Fibroblast of pulmonary artery (primary cell): ENCODE measurements at places on chromosomes 5 and 9.
A peak's percentile ranks its signal among the peaks of the same experiment; 100 is the strongest.

DNA sequence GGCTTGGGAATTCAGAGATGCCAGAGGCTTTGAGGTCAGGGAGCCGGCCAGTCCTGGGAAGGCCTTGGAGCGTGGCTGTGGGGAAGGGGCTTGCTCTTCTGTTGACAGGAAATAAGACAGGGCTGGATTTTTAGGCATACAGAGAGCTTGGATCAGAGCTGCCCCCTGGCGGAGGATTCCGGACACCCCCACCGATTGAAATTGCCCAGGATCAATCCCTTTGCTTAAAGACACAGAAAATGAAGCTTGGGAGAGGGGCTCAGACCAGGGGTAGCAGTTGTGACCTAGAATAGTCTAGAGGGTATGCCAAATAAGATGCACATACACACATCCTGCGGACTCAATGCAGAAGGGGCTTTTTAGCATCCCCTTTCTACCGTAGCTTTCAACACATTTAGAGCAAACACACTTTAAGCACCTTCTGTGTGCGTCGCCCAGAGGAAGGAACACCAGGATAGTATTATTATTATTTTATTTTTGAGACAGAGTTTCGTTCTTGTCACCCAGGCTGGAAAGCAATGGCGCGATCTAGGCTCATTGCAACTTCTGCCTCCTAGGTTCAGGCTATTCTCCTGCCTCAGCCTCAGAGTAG lies 1.7 kb upstream of the NTMT1 start:
- DNase-seq, result peak; percentile 57

- no peak for DNase-seq
Observed at GRCh38 chr5:165349735-165350134, 1844.3 kb downstream of the MAT2B start.

GRCh38 chr9:126722922-126723806 lies 81.7 kb upstream of the ZBTB43 start:
- no peak for DNase-seq

GRCh38 chr5:133900534-133901270 lies 67.7 kb downstream of the C5orf15 start:
- DNase-seq, result no peak

- DNase-seq, result no peak
Observed at GRCh38 chr9:73685786-73686185, 534.1 kb downstream of the ANXA1 start.

GRCh38 chr5:59071755-59072549 lies 489.1 kb downstream of the RAB3C start:
- DNase-seq, result no peak

- DNase-seq, result peak; percentile 81
Observed at GRCh38 chr9:87122947-87123685, 175.8 kb upstream of the GAS1 start.

- DNase-seq, result no peak
Observed at GRCh38 chr5:143447983-143448382, 44.5 kb upstream of the NR3C1 start.

- no peak for DNase-seq
Observed at GRCh38 chr5:3590967-3591900, 4.4 kb upstream of the IRX1 start.

GRCh38 chr9:109513871-109514270 lies 15.8 kb upstream of the PTPN3 start:
- DNase-seq, result peak; percentile 31

- DNase-seq, result no peak
Observed at GRCh38 chr5:120934031-120934430, 469.9 kb downstream of the PRR16 start.

GRCh38 chr5:170625221-170626165 lies 121.7 kb downstream of the KCNIP1 start:
- no peak for DNase-seq

GRCh38 chr5:4097199-4097598 lies 501.6 kb downstream of the IRX1 start:
- peak; percentile 8 for DNase-seq

DNA sequence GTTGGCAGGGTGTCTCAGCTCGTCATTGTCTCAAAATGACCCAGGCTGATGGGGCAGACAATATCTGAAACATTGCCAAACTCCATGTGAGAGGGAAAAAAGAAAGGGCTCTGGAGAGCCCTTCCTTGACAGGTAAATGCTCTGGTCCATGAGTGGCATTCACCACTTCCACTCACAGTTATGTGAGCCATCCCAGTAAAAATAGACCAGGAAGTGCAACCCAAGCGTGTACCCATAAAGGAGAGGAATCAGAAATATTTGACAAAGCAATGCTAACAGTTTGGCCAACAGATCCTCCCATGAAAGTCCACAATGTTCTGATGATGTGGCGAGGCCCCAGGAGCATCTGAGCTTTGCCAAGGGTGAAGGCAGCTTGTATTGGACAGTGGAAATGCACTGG lies 49.4 kb downstream of the ASTN2 start:
- no peak for DNase-seq

GRCh38 chr9:28970241-28970654 lies 1397.0 kb upstream of the C9orf72 start:
- DNase-seq, result no peak

GRCh38 chr5:94945656-94946055 lies 327.2 kb downstream of the SLF1 start:
- DNase-seq, result no peak

DNA sequence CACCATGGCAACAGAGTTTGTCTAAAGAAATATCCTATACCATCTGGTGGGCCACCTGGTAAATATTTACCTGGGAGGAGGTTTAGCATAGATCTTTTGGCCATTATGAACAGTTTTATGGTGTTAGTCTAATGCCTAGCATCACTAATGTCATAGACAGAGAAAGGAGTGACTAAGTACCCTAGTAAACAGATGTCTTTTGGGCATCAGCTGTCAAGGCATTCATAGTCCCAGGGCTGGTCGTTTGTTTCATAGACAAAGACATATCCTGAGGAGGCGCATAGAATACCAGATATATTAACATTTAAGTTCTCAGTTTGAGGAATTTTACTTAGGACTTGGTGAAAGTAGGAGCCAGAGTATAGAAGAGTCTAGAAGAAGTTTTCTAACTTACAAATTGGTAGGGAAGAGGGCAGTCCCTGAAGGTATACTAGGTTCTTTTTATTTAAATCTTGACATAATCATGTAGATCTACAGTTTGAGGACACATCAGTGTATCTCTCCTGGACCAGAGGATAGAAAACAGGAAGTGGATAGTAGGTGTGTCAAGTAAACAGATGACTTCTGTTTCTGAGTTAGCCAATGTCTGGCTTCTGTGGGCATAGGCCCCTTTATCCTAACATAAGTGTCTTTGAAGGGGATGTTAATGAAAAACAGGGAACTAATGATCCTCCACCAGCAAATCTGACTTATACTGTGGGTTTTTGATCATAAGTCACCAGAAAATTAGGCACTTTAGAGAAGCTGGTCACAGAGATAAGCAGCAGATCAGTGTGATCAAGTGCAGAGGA lies 105.0 kb upstream of the PRSS3 start:
- no peak for DNase-seq

GRCh38 chr9:72022841-72023240 lies 37.6 kb downstream of the C9orf57 start:
- DNase-seq, result peak; percentile 39

DNA sequence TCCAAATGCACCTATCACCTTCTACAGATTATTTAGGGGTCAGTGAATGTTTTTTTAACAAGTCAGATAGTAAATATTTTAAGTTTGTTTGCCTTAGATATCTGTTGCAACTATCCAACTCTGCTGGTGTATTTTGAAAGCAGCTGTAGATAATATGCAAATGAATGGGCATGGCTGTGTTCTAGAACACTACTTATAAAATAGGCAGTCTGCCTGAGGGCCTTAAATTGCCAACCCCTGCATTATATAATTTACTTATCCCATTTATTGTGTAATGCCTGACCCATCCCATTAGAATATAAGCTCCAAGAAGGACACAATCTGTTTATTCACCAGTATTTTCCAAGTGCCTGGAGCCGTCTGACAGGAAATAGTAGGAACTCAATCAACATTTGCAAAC lies 149.0 kb downstream of the TTC39B start:
- no peak for DNase-seq

- DNase-seq, result peak; percentile 95
Observed at GRCh38 chr9:110141227-110141793, 66.6 kb downstream of the C9orf152 start.

GRCh38 chr5:112681481-112681908 lies 56.2 kb upstream of the APC start:
- DNase-seq, result no peak

GRCh38 chr9:113267911-113268566 lies 7.3 kb downstream of the CDC26 start:
- no peak for DNase-seq

DNA sequence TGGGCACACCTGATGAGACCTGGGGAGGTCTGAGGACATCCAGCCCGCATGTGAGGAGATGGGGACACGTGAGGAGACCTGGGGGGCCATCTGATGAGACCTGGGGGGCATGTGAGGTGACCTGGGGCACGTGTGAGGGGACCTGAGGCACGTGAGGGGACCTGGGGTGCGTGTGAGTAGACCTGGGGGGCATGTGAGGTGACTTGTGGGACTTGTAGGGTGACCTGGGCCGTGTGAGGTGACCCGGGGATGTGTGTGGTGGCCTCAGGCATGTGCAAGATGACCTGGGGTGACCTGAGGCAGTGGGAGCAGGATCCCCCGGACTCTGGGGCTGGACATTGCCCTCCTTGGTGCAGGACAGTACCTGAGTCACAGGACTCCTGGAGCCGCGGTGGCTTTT lies 30.6 kb downstream of the PNPLA7 start:
- DNase-seq, result no peak

DNA sequence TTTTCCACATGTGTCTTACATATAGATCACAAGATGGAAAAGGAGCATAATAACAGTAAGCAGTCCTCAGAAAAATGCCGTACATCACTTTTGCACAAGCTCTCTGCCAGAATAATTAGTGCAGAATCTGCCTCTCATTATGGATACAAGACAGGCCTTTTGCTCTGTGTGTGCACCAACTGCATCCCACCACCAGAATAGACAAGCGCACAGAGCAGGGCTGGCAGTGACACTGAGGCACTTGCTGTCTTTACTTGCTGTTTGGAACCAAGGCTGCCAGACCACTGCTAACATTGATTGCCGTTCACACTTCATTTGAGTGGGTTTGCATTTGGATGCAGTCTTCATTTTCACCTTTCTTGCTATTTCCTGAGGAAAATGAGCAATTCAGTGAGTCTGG lies 741.3 kb downstream of the TLE1 start:
- DNase-seq, result no peak

- peak; percentile 77 for DNase-seq
Observed at GRCh38 chr9:115883467-115884329, 269.9 kb upstream of the PAPPA start.

DNA sequence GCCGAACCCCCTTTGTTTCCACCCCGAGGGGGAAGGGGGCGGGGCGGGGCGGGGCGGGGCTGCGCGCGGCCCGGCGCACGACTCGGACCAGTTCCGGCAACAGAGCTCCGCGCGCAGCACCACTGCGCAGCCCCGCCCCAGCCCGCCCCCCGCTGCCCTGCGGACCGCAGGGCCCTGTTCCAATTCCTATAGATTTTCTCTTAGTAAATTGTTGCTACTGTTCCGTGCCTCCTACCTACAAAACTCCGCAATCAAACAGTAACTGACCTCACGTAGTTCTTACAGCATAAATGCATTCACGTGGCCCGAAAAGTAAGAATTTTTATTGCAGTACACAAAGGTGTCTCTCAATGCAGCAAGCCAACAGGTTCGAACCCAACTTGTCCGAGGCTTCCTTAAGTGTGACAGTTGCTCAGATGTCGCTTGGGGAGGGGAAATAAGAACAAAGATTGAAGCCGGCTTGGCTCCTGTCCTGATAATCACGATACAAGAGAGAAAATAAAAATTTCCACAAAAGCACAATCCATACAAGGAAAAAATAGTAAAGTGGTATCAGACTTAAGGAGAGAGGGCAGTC lies 1.2 kb upstream of the RNF38 start:
- DNase-seq, result peak; percentile 74

DNA sequence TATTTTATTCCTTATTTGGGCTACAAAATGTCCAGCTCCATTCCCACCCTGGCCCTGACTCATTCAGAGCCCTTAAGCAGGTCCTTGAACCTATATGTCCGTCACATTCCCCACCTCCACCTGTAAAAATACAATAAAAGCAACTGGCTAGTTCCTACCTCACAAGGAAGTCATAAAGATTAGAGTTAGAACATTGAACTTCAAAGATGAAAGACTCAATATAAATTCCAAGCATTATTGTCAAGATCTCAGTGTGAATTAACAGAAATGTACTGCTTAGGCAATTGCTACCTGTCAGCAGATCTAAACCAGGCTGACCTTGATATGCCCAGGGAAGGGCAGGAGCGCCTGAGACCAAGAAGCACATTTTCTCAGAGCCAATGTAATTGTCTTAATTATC lies 221.8 kb downstream of the ENC1 start:
- no peak for DNase-seq

DNA sequence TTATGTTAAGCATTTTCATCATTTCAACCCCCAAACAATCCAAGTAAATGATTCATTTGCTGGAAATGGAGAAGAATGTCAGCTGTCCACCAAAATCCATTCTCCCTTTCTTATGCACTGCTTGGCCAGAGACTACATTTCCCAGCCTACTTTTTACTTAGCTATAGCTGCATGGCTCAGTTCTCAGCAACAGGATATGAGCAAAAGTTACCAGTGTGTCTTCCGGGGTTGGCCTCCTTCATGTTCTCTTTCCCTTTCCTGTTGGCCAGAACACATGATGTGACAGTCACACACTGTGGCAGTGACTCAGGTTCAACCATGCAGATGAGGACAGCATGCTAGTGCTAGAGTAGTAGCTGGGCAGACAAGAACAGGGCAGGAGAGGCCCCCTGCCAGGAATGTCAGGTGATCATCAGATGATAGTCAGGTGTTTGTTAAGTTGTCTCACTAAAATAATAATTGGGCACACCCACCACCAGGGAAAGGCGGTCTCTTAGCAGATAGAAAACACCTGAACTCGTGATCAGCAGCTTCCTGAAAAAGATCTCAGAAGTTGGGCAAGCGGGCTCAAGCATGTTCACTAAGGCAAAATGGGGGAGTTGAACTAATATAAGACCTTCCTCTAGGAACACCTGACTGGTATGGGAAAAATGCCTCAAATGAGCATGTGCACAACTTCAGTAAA lies 12.2 kb downstream of the GPR150 start:
- DNase-seq, result peak; percentile 73

- DNase-seq, result no peak
Observed at GRCh38 chr5:157184117-157184670, 3.6 kb downstream of the ITK start.

DNA sequence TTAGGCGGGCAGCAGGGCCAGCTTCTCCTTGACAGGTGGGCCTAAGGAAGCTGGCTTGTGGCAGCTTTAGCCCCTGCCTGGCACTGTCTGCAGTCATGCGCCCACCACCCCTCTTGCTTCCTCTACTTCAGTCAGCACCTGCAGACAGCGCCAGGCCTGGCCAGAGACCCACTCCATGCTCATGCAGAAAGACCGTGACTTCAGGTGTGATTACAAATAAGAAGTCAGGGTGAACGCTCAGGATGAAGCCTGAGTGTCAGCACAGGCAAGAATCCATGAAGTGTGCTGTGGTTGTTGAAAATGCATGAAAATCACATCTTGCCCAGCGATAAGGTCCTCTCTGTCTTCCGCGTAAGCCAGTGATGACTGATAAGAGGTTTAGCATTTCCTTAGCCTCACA lies 3.4 kb downstream of the CSF2 start:
- DNase-seq, result no peak
